ENCODE measurements at places on chromosomes 2 and 18.

DNA sequence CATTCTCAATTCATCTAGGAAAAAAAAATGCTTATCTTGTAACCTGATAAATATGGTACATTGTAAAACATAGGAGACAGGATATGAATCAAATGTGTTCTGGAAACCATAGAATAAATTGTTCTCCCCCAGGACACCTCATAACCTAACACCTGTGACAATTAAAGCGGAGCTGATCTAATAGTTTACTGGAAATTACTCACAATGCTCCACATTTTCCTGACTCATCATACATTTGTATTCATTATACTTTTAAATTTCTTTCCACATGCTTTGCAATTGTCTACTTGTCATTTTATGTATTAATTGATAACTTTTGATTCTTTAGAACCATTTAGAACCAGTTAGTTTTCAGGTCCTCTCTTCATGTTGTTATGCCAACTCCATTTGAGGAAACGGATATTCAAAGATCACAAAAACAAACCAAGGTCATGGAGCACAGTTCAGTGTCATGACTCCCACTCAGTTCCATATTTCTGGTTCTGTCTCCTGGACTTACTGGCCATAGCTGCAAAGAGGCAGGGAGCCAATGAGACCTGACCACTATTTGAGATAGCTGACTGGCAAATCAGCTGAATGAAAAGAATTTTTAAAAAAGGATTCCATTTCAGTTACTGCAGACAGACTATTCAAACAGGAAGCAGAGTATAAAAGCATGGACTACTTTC lies 128.5 kb downstream of the CALCRL start:
- no peak for DNase-seq

GRCh38 chr2:25521126-25521525 lies 152.3 kb downstream of the DTNB start:
- peak; percentile 14 for DNase-seq

DNA sequence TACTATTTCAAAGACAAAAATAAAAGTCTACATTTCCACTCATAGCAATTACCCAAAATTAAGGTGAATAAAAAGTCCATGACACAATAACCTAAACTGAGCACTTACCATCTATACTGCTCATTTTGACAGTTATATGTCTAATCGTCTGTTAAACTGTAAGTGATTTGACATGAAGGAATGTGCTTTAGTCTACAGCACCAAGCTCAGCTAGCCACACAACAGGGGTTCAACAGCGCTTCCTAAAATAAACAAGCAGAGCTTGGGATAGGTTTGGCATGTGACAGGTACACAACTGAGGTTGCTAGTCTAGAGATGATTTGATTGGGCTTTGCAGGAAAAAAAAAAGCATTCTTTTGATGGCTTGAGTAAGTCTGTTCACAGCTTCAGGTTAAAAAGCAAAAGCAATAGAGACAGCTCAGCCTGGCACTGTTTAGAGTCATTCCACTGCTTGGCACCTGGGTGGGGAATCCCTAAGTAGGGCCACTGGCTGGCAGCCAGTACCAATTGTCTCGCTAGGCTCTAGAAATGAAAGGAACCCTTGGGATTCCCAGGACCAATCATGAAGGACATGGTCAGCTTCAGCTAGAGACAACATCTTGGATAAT lies 78.6 kb downstream of the BARD1 start:
- peak; percentile 47 for DNase-seq

- no peak for DNase-seq
Observed at GRCh38 chr2:210128961-210129360, 42.2 kb downstream of the KANSL1L start.

GRCh38 chr2:72824224-72824842 lies 1.5 kb downstream of the EXOC6B start:
- no peak for DNase-seq

- no peak for DNase-seq
Observed at GRCh38 chr18:51610481-51610880, 413.0 kb upstream of the MEX3C start.

DNA sequence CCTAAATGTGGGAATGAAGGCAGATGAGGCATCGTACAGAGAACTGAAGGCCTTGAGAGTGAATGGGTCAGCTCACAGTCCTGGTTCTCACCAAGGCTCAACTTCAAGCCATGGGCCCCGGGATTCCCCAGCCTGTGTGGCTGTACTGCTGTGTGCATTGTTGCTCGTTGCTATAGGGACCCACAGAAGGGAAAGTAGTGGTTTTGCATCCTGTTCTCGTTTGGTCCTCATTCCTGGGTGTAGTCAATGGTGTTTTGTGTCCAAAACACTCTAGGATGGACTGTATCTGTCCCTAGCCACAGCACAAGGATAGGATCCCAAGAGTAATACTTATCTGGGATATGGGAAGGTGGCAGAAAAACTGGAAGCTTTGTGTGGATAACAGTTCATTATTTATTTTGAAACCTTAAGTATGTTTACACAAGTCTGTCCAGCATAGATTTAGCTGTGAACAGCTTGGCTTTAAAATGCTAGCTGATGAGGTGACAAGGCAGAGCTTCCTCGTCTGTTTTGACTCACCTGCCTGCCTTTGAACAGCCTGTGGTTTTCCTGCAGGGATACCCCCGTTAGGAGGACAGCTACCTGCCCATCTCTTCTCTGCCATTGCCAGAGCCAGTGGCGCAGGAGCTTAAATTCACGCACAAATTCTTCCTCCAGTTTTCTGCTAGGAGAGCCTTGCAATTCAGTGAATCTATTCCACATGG lies 85.0 kb downstream of the WDSUB1 start:
- DNase-seq = no peak

- DNase-seq = no peak
Observed at GRCh38 chr2:35931115-35931514, 424.5 kb upstream of the CRIM1 start.

- DNase-seq = no peak
Observed at GRCh38 chr2:239429473-239430350, 28.9 kb upstream of the HDAC4 start.

- no peak for DNase-seq
Observed at GRCh38 chr18:57466307-57466706, 31.1 kb downstream of the ONECUT2 start.
